ENCODE measurements at places on chromosomes 13 and 19.

- DNase-seq: peak; percentile 13
Measured at GRCh38 chr13:21796775-21797514, 126.1 kb downstream of the FGF9 start.

DNA sequence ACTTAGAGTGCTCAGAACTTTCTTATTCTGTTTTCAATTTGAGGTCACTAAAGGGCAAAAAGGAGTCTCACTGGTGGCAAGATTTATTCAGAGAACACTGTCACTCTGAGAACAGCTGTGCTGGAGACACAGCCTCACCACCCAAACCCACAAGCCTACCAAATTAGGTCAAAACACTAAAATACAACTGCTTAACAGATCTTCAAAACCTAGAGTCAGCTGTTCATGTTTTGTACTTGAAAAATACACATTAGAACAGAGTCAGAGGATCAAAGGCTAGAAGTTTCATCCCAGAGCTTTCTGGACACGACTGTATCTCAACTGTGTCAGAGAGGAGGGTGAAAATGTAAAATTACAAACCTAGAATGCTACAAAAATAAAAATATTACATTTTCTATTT, 89.3 kb downstream of the MIPEP start:
- no peak for DNase-seq

- DNase-seq: no peak
Measured at GRCh38 chr13:39134574-39134973, 96.3 kb downstream of the NHLRC3 start.

DNA sequence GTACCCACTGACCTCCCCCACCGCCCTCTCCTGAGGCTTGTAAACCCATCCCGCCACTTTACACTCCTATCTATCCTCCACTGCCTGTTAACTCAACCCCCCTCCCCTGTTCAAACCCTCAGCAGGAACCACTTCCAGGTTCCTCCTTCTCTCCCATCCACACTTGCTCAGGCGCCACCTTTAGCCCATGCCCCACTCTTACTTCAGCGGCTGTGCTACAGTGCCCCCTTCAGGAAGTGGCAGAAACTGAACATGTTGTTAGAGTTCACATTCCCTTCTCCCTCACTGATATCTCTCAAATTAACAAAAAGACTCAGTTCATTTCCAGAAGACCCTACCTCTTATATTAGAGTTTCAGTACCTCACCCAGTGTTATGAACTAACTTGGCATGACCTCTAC, 49.4 kb downstream of the ZNF91 start:
- DNase-seq: peak; percentile 82

DNA sequence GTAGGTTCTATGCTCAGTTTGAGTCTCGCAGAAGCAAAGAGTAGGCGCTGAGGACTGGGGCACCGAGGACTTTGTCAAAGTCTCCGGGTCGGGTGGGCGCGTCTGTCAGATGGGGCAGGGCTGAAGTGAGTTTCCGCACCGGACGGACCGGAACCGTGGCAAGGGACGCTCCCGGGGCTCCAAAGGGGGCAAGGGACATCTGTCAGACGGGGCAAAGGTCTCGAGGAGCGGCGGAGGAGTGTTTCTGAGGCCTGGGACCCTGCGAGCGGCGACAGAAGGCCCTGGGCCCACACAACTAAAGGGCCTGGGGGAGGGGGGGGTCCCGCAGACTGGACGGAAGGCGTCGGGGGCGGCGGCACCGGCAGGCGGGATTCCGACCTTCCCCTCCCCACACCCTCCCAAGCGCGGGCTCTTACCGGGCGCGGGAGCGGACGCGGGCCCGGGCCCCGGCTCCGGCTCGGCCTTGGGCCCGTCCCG, 13.3 kb upstream of the AKAP8L start:
- DNase-seq: peak; percentile 41

- DNase-seq: no peak
Measured at GRCh38 chr19:49326165-49326704, 1.2 kb upstream of the SLC6A16 start.

- DNase-seq: no peak
Measured at GRCh38 chr13:76708138-76708688, 178.0 kb downstream of the KCTD12 start.

DNA sequence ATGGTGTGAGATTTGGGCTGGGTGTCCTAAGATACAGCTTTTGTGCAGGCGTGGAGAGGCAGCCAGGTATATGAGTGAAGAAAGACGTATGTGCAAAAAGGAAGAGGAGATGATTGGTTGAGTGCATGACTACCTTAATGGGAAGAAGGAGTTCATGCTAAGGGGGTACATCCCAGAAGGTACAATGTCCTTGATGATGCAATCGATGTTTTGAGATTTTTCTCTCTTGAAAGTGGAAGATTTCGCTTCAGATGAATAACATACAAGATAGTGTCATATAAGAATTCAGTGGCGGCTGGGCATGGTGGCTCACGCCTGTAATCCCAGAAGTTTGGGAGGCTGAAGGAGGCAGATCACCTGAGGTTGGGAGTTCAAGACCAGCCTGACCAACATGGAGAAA, 357.1 kb downstream of the KLF12 start:
- no peak for DNase-seq

DNA sequence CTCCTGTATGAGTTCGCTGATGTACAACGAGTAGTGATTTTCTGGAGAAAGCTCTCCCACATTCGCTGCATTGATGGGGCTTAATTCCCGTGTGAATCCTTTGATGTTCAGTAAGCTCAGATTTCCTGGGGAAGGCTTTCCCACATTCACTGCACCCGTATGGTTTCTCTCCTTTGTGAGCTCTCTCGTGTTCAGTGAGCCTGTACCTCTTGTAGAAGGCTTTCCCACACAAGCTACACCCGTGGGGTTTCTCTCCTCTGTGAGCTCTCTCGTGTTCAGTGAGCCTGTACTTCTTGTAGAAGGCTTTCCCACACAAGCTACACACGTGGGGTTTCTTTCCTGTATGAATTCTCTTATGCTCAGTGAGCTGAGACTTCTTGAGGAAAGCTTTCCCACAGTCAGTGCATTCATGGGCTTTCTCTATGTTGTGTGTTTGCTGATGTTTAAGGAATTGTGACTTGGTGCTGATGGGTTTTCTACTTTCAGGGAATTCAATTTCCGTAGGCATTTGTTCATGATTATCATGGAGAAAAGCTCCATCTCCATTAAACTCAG, 3.5 kb upstream of the ZNF577 start:
- DNase-seq: peak; percentile 49

DNA sequence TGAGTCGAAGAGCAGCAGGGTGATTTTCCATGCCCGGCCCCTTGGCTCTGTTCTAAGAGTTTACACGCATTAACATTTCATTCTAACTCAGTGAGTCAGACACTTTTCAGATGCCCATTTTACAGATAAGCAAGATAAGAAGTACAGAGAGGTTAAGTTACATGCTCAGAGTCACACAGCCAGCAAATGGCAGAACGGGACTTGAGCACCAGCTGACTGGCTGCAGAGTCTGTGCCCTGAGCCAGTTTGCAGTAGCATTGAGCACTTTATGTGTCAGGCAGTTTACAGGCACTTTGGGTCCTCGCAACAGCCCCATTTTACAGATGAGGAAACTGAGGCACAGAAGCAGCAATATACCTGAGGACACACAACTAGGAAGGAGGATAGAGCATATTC, 19.0 kb downstream of the CCDC8 start:
- no peak for DNase-seq

DNA sequence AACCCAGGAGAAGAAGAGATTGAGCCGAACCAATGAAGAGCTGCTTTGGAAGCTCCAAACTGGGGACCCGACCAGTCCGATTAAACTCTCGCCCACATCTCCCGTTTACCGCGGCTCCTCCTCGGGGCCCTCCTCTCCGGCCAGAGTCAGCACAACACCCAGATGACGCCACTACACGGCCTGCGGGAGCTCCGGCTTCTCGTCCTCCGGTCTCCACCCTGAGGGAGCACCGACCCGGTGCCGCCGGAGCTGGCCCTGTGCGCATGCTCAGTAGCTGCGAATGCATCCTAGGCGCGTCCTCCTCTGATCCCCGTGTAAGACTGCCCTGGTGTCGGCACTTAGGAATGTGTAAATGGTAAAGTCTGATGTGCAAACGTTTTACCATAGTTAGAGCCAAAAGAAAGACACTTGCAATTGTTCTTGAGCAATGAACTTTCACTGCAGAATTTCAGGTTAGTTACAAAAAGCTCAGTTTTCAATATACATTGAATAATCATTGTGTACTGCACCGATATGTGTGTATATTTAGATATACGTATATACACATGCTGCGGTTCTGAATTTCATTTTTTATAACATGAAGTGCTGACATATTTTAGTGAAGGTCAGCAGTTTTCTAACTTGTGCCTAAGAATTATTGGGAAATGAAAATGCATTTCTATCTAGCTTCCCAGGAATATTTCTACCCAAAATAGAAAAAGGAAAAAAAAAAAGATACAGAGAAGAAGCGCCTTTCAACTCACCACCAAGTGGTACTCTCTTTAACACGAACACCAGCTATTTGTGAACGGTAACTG, 92.2 kb downstream of the SLC7A1 start:
- peak; percentile 71 for DNase-seq

DNA sequence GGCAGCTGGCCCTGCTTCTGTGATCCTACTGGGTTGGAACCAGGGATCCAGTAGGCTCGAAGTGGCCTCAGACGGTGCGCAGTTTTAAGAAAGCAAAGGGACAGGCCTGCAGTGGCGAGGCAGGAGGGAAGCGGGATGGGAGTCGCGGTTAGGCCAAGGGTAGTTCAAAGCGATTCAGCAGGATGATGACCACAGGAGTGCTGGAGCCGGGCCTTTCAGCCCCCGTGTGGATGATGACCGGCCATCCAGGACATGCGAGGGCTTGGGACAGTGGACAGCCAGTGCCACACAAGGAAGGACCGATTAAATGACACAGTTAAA, 854 bp downstream of the RNASEH2B start:
- DNase-seq: peak; percentile 68

- DNase-seq: no peak
Measured at GRCh38 chr19:3493651-3494050, 6.8 kb downstream of the DOHH start.

DNA sequence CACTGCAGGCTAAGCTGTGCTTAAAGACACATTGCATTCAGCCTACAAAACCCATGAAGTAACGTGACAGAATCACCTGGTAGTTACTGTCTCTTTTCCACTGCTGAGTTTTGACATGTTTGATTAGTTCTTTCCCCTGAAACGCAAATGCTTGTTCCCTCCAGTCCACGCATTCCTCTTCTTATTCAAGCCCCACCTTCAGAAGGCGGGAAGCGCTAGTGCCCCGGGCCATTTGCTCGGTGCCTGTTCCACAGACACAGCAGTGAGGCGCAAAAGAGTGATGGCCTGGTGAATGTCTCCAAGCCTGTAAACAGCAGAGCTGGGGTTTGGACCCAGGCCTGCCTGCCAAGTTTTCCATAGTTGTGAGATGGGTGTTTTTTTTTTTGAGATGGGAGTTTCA, 10.9 kb downstream of the ACP4 start:
- no peak for DNase-seq

DNA sequence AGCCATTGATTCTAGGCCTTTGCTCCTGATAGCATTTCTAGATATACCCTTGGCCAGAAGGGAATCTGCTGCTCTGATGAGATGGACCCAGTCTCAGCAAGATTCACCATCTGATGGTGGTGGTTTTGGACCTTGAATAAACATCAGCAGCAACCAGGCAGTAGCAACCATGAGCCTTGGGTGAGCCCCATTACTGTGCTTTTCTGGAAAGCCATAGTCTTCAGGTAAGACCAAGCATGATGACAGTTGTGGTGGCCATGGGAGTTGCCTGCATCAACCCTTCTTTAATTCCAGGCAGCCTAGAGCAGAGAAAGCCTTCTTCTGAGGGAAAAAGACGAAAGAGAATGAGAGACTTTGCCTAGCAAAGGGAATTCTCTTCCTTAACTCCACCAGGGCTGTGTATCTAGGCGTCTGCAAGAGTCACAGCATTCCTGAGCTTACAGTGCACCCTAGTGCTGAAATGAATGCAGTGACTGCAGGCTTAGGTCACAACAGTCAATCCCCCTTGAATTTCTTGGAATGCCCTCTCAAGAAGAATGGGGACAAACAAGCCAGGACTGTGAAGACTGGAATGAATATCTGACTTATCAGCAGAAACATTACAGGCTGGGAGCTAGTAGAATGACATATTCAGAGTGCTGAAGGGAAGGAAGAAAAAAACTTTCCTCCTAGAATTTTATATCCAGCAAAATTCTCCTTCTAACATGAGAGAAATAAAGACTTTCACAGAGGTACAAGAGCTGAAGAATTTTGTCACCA, 942.4 kb upstream of the PCDH20 start:
- DNase-seq: peak; percentile 89

DNA sequence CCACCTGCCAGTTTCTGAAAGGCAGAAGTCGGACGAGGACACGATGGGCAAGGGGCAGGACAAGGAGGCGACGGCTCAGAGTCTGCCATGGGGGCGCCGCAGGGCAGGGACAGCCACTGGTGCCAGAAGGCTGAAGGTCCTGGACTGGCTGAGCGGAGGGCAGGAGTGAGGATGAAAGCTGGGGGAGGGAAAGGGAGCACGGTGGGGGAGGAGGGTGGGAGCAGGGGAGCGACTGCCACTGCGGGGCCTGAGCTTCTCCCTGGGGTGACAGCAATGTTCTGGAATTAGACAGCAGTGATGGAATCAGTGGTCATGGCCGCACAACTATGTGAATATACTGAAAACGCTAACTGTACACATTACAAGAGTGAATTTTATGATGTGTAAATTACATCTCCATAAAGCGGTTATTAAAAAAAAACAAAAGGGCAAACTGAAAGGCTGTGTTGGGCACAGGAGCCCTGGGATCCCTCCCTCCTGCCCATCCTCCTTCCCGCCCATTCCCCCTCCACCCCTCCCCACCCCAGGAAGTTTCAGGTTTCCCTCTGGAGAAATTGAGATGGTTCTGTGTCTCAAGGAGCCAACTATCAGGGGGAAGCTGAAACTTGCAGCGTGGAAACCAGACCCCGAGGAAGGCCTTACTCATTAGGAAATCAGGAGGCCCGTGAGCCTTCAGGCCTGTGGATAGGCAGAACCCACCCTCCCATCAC, 15.9 kb downstream of the MLLT1 start:
- no peak for DNase-seq

GRCh38 chr13:91592056-91593014, 193.9 kb downstream of the GPC5 start:
- DNase-seq: no peak

DNA sequence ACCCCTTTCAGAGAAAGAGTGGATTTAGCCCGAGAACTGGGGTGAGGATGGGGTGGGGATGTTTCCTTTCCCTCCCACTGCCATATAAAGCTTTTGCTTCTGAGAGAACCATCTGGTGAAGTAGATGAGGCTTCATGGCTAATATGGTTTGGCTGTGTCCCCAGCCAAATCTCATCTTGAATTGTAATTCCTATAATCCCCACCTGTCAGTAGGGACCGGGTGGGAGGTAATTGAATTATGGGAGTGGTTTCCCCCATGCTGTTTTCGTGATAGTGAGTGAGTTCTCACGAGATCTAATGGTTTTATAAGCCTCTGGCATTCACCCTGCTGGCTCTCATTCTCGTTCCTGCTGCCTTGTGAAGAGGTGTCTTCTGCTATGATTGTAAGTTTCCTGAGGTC, 270.9 kb downstream of the LMO7 start:
- DNase-seq: no peak

GRCh38 chr13:111005364-111005763, 90.5 kb upstream of the ANKRD10 start:
- DNase-seq: no peak

- no peak for DNase-seq
Measured at GRCh38 chr13:90055121-90055520, 1292.4 kb upstream of the MIR17HG start.

GRCh38 chr19:4086411-4086867, 19.7 kb upstream of the ZBTB7A start:
- no peak for DNase-seq

- no peak for DNase-seq
Measured at GRCh38 chr19:43265664-43266025, 3.7 kb downstream of the PSG9 start.

All from GM23338 (cell line).